Stimulated activated CD4-positive, alpha-beta T cell treated with anti-CD3 and anti-CD28 coated beads, Interleukin-12 subunit alpha, Interleukin-12 subunit beta, amount 100 ng/mL, for 48 hours (primary cell): ENCODE measurements at places on chromosomes 3 and 15.

DNA sequence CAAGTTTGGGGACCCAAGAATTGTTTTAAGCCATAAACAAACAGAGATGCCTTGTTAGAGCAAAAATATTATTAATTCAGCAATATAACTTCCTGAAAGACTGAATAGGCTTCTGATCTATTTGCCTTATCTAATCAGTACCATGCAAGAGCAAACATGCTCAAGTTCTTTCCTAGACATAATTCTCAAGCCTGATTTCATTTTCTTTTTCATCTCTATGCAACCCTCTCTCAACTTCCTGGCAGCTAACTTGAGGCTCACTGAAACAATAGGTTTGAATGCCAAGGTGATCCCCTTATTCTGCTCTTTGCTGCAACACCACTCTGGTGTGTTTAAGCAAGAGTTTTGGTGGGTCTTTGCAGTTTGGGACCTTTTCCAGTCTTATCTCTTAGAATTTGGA is 230.9 kb upstream of the CD96 start:
- DNase-seq: no peak

DNA sequence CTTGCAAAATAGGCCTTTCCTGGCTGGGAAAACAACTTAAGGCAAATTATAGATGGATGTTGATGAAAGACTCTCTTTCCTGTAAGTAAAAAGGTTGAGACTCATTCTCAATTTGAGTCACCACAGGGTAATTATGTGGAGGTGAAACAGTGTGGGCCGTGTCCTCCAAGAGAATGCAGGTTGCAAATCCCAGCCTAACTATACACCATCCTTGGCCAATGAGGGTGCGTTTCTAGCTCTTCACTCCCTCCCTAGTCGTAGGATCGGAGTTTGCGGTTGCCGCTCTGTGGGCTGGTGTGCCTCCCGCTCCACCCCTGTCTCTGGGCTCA is 259.9 kb downstream of the PLCL2 start:
- no peak for DNase-seq

- no peak for DNase-seq
These were observed 119.1 kb downstream of the OPA1 start for GRCh38 chr3:193711964-193712598.

GRCh38 chr15:33377204-33377603 is 66.4 kb downstream of the RYR3 start:
- no peak for DNase-seq
